Iris pigment epithelial cell (primary cell): ENCODE measurements at places on chromosomes 5 and 9.

DNA sequence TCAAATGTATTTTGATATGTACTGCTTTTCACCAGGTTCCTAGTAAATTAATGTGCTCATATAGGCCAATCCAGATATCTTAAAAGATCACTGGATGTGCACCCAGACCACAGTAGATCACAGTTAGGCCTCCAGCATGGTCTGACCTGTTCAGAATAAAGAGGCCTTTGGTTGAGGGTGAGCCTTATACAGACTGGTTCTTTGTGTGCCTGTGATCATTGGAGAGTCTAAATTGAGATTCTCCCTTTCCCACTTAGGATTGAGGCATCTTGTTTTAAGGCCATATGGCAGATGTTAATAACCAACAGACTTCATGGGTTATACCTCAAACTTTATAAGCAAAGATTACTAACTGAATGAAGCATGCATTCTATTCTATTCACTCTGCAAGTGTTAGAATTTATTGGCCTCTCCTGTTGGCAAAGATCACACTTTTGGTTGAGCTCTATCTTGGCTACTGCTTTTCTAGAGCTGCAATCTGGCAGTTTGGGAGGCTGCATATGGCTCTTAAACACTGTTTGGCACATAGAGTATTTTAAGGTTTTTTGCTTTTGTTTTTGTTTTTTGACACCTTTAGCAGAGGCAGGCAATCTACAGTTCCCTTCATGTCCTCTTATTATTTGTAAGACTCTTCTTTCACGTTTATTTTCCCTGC is 8.5 kb downstream of the CHSY3 start:
- DNase-seq, result no peak

DNA sequence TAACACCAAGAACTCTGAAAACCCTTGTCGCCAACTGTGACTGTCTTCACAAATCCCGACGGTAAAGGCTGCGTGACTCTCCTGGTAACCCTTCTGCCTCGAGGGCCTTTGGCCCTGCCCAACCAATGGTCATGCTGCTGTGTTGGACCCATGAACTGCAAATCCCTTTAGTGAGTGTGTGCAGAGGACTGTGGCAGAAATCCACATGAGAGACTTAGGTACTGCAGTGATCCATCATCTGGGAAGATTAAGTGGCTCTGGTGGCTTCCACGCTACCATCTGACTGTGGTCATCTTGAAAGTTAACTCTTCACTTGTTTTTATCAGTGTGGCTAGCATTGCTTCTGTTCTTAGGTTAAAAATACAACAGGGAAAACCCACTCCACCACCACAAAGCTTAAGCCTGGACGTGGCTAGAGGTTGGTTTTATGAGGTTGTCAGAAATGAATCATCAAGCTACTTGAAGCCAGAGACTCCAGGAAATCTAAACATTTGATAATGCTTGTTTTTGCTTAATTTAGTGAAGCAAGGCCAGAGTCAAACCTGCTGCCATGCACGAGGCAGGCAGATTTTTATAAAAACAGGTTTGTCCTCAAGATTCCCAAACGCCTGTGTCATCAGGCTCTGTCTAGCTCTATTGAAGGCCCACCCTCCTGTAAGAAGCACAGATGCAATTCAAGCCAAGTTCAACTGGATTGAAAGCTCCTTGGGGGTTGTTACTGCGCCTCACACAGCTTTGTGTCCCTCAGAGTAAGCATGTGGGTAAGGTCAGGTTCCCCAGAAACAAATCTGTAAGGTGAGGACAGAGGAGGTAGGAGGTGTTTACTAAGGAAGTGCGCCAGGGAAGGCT is 52.7 kb upstream of the ERCC6L2 start:
- peak; percentile 98 for DNase-seq

- no peak for DNase-seq
These were observed 57.6 kb downstream of the AHRR start for GRCh38 chr5:378976-379742.

- DNase-seq, result peak; percentile 67
These were observed 12.7 kb upstream of the DNAH5 start for GRCh38 chr5:13957032-13957645.

DNA sequence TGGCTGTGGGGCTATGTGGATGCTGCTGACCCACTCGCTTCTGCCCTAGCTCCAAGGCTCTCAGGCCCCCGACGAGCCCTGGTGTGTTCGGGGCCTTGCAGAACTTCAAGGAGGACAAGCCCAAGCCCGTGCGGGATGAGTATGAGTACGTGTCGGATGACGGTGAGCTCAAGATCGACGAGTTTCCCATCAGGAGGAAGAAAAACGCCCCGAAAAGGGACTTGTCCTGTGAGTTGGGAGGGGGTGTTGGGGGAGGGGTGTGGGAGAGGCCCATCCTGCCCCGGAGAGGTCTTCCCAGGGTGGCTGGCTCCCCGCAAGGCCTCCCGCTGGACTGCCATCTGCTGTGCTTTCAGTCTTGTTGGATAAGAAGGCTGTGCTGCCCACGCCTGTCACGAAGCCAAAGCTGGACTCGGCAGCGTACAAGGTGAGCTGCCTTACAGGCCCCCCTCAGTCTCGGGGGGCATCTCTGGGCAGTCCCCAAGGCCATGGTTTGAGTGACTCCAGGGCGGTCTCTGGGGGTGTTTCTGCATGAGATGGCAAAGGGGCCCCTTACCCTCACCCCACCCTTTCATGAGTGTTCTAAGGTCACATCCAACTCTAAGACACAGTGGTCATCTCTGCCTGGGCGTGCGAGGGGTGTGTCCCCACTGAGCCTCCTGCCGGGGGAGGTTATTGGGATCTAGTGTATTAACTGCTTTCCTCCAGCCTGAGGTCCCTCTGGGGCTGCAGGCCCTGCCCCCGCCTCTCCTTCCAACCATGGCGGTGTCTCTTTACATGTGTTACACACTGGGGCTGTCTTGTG is 89.5 kb downstream of the PHF2 start:
- DNase-seq, result no peak

DNA sequence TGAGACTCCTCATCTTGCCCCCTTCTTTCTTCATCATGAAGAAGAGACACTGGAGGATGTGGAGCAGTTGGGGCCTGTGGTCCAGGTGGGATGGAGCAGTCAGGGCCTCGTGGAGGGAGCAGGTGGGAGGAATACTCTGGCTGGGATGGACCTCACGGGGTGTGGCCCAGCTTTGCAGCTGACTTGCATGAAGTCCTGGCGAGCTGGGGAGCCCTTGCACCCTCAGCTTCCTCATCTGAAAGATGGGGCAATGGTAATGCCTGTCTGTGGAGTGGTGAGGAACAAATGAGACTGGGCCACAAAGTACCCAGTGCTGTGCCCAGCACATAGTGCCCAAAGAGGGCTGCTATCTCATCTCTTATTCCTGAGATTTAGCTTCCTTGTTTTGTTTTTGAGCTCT is 91.5 kb downstream of the DAB2IP start:
- no peak for DNase-seq
